ENCODE measurements at places on chromosomes 1 and 21. TPM values are rescaled to one million over a fixed set of nuclear protein-coding genes. Genes with fewer than 3 reads are reported as not detected.

GJA5 gene
- polyA plus RNA-seq: 0.07 TPM

OR2T33 gene
- not detected for polyA plus RNA-seq

CFAP74 gene
- not detected for polyA plus RNA-seq

DESI2 gene
- polyA plus RNA-seq: 19.0 TPM

ATXN7L2 gene
- polyA plus RNA-seq: 6.4 TPM

RIPPLY3 gene
- 0.07 TPM for polyA plus RNA-seq

AKR7A3 gene
- 0.66 TPM for polyA plus RNA-seq

CYP4B1 gene
- not detected for polyA plus RNA-seq

IFNLR1 gene
- not detected for polyA plus RNA-seq

CHIT1 gene
- not detected for polyA plus RNA-seq

NHLH2 gene
- polyA plus RNA-seq: not detected

WDR64 gene
- not detected for polyA plus RNA-seq

PIGK gene
- 21.2 TPM for polyA plus RNA-seq

NTPCR gene
- polyA plus RNA-seq: 16.5 TPM

TAS1R1 gene
- 0.05 TPM for polyA plus RNA-seq

HSD3B2 gene
- polyA plus RNA-seq: not detected

ACTN2 gene
- not detected for polyA plus RNA-seq

KCNC4 gene
- 1.9 TPM for polyA plus RNA-seq

MROH9 gene
- not detected for polyA plus RNA-seq

ZSCAN20 gene
- polyA plus RNA-seq: 2.1 TPM

GLIS1 gene
- 3.5 TPM for polyA plus RNA-seq

CNR2 gene
- polyA plus RNA-seq: not detected

SPRR2A gene
- not detected for polyA plus RNA-seq

NBPF26 gene
- polyA plus RNA-seq: 10.5 TPM

RGSL1 gene
- polyA plus RNA-seq: not detected

ERRFI1 gene
- 145 TPM for polyA plus RNA-seq

OLFM3 gene
- not detected for polyA plus RNA-seq

Data from IMR-90 (cell line).